ENCODE measurements at places on chromosomes 16 and 17.

GRCh38 chr17:9844153-9844552 is 18.4 kb downstream of the GLP2R start:
- DNase-seq = no peak

DNA sequence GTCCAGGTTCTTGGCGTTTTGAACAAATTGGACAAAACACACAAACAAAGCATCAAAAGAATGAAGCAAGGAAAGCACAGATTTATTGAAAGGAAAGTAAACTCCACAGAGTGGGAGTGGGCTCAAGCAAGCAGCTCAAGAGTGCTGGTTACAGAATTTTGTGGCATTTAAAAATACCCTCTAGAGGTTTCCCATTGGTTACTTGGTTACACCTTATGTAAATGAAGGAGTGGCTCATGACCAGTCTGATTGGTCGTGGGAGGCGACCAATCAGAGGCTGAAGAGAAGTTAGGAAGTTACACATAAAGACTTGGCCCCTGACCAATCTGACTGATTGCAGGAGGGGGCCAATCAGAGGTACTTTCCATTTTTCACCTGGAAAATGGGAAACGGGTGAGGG is 1373.8 kb upstream of the GOT2 start:
- DNase-seq = no peak

DNA sequence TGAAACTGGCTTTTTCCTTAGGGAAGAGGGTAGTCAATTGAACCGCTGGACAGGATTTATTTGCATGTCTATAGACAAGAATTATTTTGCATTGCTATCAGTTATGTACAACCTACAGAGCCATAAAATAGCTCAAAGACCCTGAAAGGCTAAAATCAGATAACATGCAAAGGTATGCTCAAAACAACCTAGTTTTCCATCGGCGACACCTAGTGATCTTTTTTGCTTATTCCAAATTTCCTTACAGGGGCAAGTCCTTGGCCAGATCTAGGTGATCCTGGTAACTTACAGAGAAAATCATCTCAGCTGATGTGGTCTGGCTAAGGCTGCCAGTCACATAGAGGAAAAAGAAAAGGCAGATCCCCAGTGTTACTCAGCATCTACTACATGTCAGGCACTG is 141.2 kb upstream of the RPL38 start:
- no peak for DNase-seq

DNA sequence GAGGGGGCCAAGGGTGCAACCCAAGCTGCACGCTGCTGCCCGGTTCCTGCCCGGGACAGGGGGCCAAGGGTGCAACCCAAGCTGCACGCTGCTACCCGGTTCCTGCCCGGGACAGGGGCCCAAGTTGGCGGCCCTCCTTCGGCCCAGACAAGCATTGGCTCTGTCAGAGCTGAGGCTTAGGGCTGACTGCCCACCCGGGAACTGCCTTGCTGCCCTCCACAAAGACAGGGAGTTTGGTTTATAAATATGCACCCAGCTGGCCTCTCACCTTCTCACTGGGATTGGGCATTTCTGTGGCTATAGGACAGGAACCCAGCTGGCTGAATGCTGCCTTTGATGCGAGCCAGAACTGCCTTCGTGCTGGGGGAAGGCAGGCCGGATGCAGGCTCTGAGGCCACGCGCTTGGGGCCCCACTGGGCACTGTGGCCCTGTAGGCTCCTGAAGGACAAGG is 105.7 kb downstream of the IRX5 start:
- no peak for DNase-seq

GRCh38 chr16:19878757-19879156 is 5.9 kb downstream of the GPRC5B start:
- DNase-seq = no peak

Measured in GM04503 (cell line).